Panc1 (cell line): ENCODE measurements at places on chromosomes 11 and 22. TPM values are rescaled to one million over a fixed set of nuclear protein-coding genes. Genes with fewer than 3 reads are reported as not detected.

CYP2D6 gene
- total RNA-seq = 2.7 TPM

DUSP8 gene
- total RNA-seq = 5.5 TPM

MOV10L1 gene
- 0.10 TPM for total RNA-seq

DEPDC7 gene
- total RNA-seq = 7.5 TPM

CARD18 gene
- 8.1 TPM for total RNA-seq

TEX12 gene
- total RNA-seq = 0.23 TPM

DDIAS gene
- total RNA-seq = 22.9 TPM

CTSF gene
- total RNA-seq = 28.7 TPM

OR5M8 gene
- not detected for total RNA-seq

OR52N1 gene
- total RNA-seq = not detected

FAT3 gene
- 0.33 TPM for total RNA-seq

KDM4E gene
- total RNA-seq = not detected

HBB gene
- total RNA-seq = 0.72 TPM

SPDYC gene
- not detected for total RNA-seq

PDGFD gene
- total RNA-seq = 1.3 TPM

PLEKHA7 gene
- total RNA-seq = 11.6 TPM

RASL10A gene
- total RNA-seq = 2.6 TPM

FOXRED2 gene
- 37.7 TPM for total RNA-seq

UBQLNL gene
- total RNA-seq = 0.72 TPM

TMA7B gene
- not detected for total RNA-seq

HIKESHI gene
- total RNA-seq = 61.3 TPM

SLC22A6 gene
- total RNA-seq = not detected

DDI1 gene
- total RNA-seq = not detected

TRPM5 gene
- 0.08 TPM for total RNA-seq

OR4A16 gene
- total RNA-seq = not detected

CRYBB1 gene
- not detected for total RNA-seq

PTPN5 gene
- total RNA-seq = not detected

GRM5 gene
- 0.03 TPM for total RNA-seq

OR51B5 gene
- not detected for total RNA-seq

DEFB131B gene
- not detected for total RNA-seq

CBLIF gene
- not detected for total RNA-seq

TP53AIP1 gene
- total RNA-seq = 0.08 TPM

LRRC10B gene
- 0.23 TPM for total RNA-seq

OR56A4 gene
- not detected for total RNA-seq

SLC1A2 gene
- 0.21 TPM for total RNA-seq

CASTOR1 gene
- 6.7 TPM for total RNA-seq

PLAAT5 gene
- total RNA-seq = not detected

ELFN2 gene
- 2.9 TPM for total RNA-seq

APOBEC3H gene
- not detected for total RNA-seq

DPP3 gene
- total RNA-seq = 180 TPM

PATE2 gene
- total RNA-seq = 0.18 TPM

MRGPRX4 gene
- not detected for total RNA-seq

CHEK2 gene
- total RNA-seq = 29.5 TPM

LMO2 gene
- 0.64 TPM for total RNA-seq

MMP8 gene
- total RNA-seq = not detected

GVQW3 gene
- total RNA-seq = 3.2 TPM

YPEL4 gene
- total RNA-seq = not detected

C11orf16 gene
- total RNA-seq = 0.15 TPM

KDELR3 gene
- total RNA-seq = 11.6 TPM

OSBP gene
- total RNA-seq = 35.3 TPM

LMNTD2 gene
- 21.8 TPM for total RNA-seq

SHANK3 gene
- 7.6 TPM for total RNA-seq

OR52N4 gene
- not detected for total RNA-seq
